ENCODE measurements at places on chromosomes 4 and X.
A peak's percentile ranks its signal among the peaks of the same experiment; 100 is the strongest.

DNA sequence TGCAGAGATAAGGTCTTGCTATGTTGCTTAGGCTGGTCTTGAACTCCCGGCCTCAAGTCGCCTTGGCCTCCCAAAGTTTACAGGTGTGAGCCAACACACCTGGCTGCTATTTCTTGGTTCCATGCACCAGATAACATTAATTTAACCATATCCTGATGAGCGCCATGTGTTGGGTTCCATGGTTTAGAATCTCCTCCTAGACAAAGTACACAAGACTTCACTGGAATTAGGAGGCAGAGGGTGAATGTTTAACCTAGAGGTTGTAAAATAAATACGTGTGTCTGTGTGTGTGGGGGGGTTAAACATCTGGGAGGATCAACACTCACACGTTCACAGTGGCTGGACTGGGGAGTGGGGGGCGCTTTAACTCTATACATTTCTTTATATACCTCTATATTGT, 32.4 kb upstream of the SORCS2 start:
- no peak overlapping the region for H3K27ac ChIP-seq
- H3K4me3 ChIP-seq = no peak overlapping the region
- H3K36me3 ChIP-seq = no peaks in the 10 kb centered on the region
- no peaks in the 10 kb centered on the region for H3K27me3 ChIP-seq
- no peak for DNase-seq

DNA sequence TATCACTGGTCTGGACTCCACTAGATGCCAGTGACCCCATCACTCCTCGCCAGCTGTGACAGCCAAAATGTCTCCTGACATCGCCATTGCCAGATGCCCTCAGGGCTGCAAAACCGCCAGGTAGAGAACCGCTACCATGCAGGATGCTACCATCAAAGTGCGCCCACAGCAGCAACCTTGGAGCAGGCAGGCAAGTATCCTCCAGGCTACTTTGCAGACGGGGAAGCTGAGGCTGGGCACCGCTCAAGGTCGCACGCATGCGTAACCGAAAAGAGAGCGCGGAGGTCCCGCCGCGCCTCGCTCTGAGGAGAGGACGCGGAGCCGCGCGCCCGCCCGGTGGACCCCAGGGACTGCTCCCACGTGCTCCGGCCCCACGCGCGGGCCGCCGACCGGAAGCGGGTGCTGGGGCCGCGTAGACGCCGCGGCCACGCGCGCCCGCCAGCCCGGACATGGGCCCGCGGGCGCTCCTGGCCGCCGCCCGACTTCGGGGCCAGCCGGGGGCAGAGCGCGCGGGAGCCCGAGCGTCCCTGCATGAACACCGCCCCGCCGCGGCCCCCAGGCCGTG, at the start of gene STS:
Gene STS (plus strand): TSS at position 300 of the 565 bp plus-strand sequence. CDS start 105,488 bp downstream, outside the sequence.
- no peaks in the 10 kb centered on the region for H3K36me3 ChIP-seq
- H3K4me1 ChIP-seq = no peaks in the 10 kb centered on the region
- H3K27me3 ChIP-seq = no peaks in the 10 kb centered on the region
- H3K4me3 ChIP-seq = peak within 1 kb of the TSS; percentile 79

- no peak overlapping the region for H3K4me3 ChIP-seq
- no peaks in the 10 kb centered on the region for H3K4me1 ChIP-seq
- no peaks in the 10 kb centered on the region for H3K36me3 ChIP-seq
- H3K27me3 ChIP-seq = no peaks in the 10 kb centered on the region
- DNase-seq = no peak
- H3K27ac ChIP-seq = no peak overlapping the region
Observed at GRCh38 chr4:98539741-98540140, 118.7 kb downstream of the TSPAN5 start.

DNA sequence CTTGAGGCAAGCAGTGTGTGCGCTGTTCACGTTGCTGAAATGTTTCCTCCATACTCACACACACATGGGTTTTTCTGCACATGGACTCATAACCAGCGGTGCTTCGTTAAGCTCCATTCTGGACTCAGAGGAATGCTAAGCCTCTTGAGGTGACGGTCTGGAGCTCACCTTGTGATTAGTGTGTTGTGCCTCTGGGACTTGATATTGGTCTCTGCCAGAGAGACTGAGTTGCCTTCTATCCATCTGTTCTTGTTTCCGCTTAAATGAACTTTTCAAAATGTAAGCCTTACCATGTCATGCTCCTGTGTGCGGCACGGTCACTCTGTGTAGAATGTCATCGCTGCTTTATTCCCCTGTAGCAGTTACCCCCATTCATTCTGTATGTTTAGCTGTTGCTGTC, 42.5 kb downstream of the ADD1 start:
- H3K4me3 ChIP-seq = no peak overlapping the region
- H3K27ac ChIP-seq = no peak overlapping the region
- DNase-seq = no peak
- no peaks in the 10 kb centered on the region for H3K4me1 ChIP-seq
- no peaks in the 10 kb centered on the region for H3K27me3 ChIP-seq

DNA sequence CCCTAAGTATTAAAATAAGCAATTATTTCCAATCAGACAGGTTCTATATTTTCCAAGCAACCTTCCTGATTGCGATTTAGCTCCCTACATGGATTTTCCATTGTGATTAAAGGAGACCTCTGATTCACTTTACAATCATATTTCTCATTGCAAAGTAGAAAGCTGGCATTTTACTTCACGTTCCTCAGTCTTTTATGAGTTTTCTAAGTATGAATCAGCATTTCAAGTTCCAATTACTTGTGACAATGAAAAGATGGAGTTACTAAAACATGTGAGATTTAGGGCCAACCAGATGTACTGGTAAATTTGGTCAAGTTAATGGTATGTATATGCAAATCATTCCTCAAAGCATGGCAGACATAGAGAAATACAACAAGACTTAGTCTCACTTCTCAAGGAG, 206.2 kb downstream of the KCNIP4 start:
- H3K4me1 ChIP-seq = no peaks in the 10 kb centered on the region
- H3K27me3 ChIP-seq = no peaks in the 10 kb centered on the region
- H3K27ac ChIP-seq = no peak overlapping the region
- no peak overlapping the region for H3K4me3 ChIP-seq
- no peaks in the 10 kb centered on the region for H3K36me3 ChIP-seq
- no peak for DNase-seq
